ENCODE measurements at places on chromosomes 5 and 9.

DNA sequence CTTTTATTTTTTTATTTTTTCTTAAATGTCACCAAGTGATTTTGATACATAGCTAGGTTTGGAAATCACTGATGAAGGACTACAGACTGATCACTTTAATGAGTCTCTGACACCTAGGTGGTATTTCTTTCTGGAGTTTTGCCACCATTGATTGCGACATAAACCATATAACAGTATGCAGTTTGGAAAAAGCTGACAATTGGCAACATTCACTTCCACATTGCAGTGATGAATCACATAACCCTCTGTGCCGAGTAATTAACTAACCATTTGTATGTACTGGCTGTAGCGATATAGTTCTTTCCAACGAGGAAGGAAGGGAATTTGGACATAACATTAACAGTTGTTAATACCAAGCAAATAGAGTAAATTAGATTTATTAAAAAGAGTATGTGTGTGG, 222.9 kb upstream of the EFNA5 start:
- DNase-seq, result no peak

DNA sequence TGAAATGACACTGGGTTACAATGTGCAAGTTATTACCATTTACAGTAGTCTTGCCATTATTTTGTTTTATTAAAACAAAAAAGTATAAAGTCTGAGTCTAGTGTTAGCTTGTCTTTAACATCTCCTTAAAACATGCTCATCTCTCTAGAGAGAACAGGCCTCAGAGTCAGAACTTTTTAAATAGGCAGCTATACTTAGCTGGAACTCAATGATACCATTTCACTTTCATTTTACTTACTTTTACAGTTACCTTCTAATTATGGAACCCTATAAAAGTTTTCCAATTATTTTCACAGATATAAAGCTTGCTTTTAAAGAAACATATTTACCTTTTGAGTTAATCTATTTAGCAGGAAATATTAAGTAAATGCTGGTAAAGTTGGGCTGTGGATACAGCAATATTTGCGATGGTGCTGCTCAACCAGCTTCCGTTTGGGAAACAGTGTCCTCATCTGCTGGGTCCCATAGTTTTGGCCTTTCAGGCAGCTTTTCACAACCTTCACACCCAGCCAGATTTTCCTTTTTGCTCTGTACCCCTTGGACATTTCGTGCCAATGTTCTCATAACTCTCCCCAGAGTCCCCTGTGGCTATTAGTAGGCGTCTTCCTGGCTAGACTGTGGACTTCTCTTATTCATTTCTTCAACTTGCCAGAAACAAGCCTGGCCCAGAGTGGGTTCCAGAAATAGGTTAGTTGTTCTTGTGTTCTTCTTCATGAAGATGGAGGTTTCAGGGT, 36.3 kb upstream of the UBTD2 start:
- DNase-seq, result no peak

- no peak for DNase-seq
Observed at GRCh38 chr5:178386336-178386931, 153.8 kb upstream of the PHYKPL start.

DNA sequence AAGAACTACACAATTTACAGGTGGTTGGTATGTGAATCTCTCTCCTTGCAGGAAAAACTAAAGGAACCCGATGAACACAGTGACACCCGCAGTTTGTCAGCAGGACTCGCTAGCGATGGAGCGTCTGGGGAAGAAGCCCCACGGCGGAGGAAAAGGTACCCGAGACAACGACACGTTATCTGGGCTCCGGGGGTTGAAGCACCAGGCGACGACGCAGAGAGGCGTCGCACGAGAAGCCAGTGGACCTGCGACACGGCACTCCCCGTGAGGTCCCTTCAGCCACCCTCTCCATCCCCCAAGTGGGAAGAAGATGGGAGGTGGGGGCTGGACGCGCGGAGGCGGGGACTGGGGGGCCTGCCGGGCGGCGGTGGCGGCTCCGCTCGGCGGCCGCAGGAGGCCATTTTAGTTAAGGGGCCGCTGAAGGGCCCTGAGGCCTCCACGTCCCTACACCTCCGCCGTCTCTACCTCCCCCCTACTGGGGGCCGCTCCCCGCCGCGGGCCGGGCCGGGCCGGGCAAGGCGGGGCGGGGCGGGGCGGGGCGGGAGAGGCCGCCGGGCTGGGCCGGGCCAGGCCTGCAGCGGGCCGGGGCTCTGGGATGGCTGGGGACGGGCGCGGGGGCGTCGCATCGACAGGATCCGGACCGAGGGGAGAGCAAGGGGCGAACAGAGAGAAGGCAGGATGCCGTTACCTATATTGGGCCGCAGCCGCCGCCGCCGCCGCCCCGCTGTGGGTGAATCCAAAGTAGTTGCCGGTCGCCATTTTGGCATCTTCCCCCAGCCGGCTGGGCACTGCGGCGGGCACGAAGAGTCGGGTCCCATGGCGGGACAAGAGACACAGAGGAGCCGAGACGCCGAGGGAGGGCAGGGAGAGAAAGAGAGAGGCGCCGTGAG, 754 bp downstream of the ZFR start:
- peak; percentile 19 for DNase-seq

DNA sequence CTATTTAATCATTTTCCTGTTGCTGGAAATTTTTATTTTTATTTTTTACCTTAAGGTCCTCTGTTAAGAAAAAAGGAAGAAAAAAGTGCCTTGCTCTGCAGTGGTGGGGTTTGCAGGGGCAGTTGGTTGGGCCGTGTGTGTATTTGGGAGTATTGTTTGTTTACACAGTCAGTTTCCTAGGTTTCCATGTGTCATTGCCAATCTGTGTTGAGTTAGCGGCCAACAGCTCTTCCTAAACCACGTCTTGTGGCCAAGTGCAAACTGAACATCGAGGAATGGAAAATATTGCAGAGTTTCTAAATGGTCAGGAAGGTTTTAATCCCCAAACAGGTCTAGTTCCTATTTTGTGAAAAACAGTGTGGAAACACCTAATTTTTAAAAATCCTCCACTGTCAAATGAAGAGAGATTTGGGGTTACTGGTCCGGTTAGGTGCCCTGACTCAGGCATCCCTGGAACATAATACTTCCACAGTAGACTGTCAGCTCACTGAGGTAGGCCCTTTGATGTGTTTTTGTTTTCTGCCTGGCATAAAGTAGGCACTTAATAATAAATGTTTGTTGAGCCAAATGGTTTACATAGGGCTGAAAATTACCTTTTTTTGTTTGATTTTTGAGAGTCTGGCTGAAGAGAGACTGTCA, 37.0 kb downstream of the MAMDC2 start:
- no peak for DNase-seq

DNA sequence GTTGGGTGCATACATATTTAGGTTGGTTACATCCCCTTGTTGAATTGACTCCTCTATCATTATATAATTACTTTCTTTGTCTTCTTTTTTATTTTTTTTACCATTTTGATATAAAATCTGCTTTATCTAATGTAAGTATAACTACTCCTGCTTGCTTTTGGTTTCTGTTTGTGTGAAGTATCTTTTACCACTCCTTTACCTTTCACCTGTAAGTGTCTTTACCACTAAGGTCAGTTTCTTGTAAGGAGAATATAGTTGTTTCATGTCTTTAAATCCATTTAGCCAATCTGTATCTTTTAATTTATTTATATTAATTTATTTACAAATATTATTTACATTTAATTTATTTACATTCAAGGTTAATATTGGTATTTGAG, 33.0 kb downstream of the INSL4 start:
- DNase-seq, result no peak

- DNase-seq, result no peak
Observed at GRCh38 chr9:34380034-34380510, 3.4 kb upstream of the MYORG start.

- no peak for DNase-seq
Observed at GRCh38 chr5:56608217-56608925, 207.0 kb upstream of the MAP3K1 start.

- DNase-seq, result no peak
Observed at GRCh38 chr5:13331585-13331984, 612.9 kb downstream of the DNAH5 start.

- DNase-seq, result no peak
Observed at GRCh38 chr9:126617003-126617822, 3.5 kb downstream of the LMX1B start.

GRCh38 chr5:2338686-2339085, 412.8 kb downstream of the IRX2 start:
- DNase-seq, result no peak

DNA sequence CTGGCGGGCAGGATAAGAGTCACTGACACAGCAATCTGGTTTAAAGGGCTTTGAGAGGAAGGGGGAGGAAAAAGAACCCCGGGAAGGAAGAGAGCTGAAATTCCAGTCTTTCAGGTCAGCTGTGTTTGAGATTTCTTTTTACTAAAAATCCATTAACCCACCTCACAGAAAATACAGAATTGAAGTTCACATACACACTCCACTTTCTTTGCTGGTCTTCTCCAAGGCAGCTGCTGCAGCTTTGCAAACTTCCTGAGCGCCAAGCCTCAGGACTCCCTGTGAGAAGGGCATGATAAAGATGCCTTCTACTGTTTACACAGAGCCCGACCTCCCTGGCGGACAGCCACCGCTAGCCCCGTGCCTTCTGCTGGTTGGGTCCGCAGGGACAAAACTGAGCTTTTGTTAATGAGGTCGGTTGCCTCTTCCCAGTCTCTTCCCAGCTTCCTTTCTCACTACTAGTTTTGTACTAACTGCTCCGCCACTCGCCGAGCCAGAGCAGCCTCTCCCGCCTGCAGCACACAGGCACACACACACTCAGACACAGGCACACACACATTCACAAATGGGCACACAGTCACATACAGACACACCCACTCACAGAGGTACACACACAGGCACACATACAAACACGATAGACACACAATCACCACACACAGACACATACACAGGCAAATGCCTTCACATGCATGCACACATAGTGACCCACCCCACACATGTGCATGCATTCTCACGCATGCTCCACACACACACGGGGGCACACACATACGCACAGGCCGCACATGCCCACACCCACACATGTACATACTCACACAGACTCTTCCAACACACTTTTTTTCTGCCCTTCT, at the start of gene FREM1:
FREM1 (minus strand) TSS at position 468 of the 845 bp plus-strand sequence. CDS start 41,451 bp downstream, outside the sequence.
- DNase-seq, result no peak

DNA sequence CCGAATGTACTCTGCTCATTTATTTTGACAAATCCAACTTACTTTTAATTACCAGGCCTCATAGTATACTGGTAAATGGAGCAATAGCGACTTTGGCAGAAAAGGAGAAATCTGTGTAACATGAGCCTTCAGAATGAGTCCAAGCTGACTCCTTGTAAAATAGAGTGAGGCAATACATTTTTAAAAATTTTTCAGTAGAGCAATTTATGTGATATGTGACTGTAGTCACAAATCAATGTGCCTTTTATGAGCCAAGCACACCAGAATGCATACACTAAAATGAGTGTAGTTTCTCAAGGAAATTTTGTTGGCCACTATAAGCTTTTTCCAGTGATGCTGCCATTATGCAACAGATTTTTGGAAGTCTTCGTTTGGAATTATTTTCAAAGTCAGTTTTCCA, 73.8 kb downstream of the SNCAIP start:
- no peak for DNase-seq

DNA sequence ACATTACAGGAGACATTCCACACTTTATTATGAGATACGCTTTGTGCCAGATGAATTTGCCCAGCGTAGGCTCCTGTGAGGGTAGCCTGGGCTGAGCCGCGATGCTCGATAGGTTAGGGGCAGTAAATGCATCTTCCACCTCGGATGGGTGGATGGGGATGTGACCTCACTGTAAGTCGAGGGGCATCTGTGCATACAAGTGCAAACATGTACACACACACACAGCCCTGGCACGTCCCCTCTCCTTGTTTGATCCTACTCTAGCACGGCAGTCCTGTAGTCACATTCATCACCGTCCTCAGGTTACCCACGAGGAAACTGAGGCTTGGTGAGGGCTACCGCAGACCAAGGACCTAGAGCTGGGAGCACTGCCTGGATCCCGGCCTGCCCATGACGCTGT, 166.8 kb downstream of the COL23A1 start:
- no peak for DNase-seq

GRCh38 chr5:10441992-10442435, 335 bp downstream of the ROPN1L start:
- DNase-seq, result no peak

DNA sequence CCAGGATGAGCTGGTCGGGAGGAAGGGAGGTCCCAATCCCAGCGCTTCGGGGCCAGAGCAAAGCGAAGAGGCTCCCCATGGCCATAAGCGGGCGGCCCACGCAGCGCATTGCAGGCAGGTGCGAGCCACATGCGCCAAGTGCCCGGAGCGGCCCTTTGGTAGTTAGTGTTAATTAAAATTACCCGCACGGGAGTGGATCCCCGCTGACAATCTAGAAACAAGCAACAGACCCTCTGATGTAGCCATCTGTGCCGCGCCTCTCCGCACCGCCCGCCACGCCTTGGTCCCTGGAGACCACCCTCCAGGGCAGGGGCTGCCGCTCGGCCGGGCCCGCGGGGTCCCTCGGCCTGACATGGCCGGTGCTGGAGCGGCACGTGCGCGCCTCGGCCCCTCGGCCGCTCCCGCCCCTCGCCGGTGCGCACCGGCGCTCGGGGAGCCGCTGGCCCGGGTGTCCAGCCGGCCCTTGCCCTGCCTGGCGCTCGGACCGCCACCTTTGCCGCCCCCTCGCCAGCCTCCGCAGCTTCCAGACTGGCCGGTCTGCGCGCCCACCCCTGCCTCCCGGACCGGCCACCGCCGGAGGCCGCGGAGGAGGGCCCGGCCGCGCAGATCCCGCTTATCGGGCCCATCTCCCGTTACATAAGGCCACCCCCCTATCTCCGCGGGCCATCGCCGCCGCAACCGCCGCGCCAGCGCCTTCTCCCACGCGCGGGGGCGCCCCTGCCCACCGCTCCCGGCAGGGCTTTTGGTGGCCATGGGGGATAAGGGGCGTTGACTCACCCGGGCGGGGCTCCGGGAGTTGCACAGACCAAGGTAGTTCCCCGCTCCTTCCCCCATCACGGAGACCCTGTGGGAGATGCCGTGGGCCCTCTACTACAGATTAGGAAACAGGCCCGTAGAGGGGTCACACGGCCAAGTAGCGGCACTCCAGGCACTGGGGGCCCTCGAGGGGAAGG, 1.9 kb upstream of the IL13 start:
- DNase-seq, result peak; percentile 32

DNA sequence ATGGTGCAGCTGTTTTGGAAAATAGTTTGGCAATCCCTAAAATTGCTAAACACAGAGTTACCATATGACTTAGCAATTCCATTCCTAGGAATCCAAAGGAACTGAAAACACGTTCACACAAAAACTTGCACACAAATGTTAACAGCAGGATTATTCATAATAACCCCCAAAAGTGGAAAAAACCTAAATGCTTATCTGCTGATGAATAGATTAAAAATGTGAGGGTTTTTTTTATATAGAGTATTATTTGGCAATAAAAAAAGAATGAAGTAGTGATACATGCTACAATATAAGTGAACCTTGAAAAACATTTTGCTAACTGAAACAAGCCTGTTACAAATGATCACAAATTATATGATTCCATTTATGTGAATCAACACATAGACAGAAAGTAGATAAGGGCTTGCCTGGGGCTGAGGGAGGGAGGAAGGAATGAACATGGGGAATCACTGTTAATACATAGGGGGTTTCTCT, 45.1 kb upstream of the TRIO start:
- no peak for DNase-seq

GRCh38 chr5:67221487-67222242, 25.1 kb upstream of the CD180 start:
- DNase-seq, result no peak

- no peak for DNase-seq
Observed at GRCh38 chr5:8842971-8843551, 702.8 kb downstream of the SEMA5A start.
